ENCODE measurements at places on chromosomes 7 and 10.

DNA sequence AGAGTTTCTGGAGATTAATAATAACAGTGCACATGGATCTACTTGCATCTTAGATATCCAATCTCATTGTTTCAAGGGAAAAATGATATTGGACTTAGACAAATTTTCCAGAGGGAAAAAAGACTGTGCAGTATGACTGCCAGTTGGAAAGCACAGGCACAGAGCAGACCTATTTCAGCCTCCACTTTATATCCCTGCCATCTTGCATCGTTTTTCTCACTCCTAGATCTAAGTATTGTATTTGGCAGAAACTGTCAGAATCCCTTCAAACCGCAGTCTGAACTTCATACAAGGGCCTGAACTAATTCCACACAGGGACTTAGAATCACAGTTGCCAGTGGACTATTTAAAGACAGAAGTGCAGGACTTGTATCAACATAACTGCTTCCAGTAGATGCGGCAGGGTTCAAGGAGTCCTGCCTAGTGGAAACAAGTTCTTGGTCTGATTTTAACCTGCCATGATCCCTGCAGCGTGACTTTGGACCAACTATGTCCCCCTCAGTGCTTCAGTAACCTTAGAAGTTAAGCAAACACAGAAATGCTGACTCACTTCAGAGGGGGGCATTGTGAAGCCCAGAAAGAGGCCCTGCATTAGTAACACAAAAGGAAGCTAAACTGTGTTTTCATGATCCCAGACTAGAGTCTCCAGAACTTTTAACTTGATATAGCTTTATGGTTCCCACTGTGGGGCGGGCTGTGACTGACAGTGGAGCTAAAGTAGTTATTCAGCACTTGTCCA lies 95.7 kb upstream of the PALS2 start:
- DNase-seq, result no peak

DNA sequence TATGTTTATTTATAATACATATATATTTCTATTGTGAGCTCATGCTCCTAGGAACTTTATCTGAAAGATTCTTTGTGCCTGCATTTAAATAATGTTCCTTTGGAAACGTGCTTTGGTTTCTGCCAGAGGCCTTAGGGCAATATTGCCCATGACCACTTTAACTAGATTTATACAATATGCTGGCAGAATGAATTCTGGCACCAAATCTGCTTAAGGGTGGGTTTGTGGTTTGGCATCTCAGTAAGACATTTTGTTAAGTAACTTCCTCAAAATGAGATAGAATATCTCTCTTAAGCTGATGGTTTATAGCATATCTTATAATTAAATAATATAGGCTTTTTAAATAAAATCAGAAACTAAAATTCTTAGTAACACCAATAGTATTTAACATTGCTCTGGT lies 252.9 kb downstream of the RNLS start:
- no peak for DNase-seq

GRCh38 chr10:13885238-13885990 lies 298.6 kb downstream of the PRPF18 start:
- DNase-seq, result no peak

DNA sequence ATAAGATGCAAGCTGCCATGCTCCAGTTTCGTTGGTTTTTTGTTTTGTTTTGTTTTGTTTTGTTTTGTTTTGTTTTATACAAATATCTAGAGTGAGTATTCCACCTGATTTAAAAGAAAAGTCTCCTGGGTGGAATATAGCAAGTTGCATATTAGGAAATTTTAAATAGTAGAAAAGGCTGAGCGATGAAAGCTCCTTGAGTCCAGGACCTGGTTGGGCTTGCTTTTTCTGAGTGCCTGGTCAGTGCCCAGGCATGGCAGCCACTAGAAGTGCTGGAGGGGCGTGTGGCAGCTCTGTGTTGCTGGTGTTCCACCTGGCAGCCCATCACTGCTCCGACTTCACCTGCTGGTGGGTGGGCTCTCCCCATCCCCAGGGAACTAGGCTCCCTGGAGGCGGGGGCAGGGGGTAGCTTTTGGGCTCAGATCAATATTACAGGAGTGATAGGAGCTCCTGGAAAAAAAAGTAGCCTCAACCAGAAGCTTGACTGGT lies 8.0 kb downstream of the COL17A1 start:
- no peak for DNase-seq

DNA sequence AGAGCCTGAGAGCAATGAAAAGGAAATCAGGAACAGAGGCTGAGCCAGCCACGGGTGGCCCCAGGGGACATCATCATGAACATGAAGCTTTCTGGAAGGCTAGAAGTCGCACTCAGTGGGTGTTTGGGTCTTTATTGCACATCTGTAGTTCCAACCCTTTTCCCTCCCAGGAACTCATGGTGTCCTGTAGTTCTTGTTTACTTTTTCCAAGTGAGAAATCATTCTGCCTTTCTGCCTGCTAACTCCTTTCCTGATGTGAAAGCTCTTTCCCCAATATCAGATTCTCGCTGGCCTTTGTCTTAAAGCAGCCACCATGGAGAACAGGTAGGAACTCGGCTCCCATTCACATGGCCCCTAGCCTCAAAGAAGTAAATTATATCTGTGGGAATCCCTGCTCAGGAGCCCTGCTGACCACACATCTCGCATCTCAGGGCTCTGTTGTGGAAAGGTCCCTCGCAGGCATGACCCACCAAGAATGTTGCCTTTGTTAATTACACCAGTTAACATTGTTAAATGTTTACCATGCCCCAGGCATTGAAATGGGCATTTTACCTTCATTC lies 542.7 kb downstream of the TNS3 start:
- no peak for DNase-seq
